ENCODE measurements at places on chromosomes 5 and 9.

DNA sequence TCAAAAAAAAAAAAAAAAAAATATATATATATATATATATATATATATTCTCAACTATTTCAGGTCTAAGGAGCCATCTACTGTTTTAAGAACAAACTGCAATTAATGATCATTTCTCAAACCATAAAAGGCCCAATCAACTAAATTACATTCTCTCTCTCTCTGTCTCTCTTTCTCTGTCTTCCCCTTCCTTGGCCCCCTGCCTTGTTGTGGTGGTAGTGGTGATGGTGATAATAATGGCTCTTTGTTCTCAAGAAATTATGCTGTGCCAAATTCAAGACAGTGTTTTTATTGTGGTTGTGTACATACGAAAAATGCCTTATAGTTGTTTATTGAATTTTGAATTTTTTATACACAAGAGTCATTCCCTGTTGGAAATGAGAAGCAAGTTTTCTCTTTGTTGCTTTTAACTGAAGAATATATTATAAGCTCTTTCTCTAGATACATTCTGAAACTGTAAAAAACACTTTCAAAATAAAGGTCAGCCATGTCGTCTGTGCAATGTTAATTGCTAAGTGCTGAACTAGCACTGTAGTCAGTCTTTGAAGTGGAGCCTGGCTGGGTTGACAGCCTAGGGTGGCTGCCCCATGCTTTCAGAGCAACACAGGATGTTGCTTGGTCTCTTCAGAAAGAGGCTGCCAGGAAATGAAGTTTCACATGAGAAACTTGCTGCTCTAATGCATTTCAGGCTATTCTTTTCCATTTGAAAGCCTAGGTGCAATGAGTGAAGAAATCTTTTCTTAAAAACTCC is 96.0 kb downstream of the HINT1 start:
- DNase-seq = peak; percentile 32

DNA sequence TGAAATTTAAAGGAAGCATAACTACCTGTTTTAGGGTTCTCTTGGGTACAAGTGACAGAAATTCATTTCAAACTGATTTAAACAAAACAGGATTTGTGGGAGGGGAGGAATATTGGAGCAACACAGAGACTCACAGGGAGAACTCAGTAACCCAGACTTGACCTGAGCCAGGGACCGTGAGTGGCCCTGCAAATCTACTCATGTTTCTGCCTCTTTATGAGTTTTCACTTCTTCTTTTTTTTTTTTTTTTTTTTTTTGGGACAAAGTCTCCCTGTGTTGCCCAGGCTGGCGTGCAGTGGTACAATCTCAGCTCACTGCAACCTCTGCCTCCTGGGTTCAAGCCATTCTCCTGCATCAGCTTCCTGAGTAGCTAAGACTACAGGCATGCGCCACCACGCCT is 405.6 kb upstream of the ZNF608 start:
- DNase-seq = no peak

GRCh38 chr5:40813698-40814281 is 15.6 kb upstream of the PRKAA1 start:
- no peak for DNase-seq

GRCh38 chr5:10662661-10663488 is 98.2 kb downstream of the DAP start:
- no peak for DNase-seq

GRCh38 chr9:12922224-12922866 is 147.5 kb downstream of the LURAP1L start:
- no peak for DNase-seq

GRCh38 chr5:88770276-88771257 is 112.4 kb downstream of the MEF2C start:
- no peak for DNase-seq

- DNase-seq = no peak
Measured at GRCh38 chr9:15693701-15694100, 140.9 kb downstream of the CCDC171 start.

- DNase-seq = no peak
Measured at GRCh38 chr5:1565737-1566734, 42.3 kb upstream of the LPCAT1 start.

- no peak for DNase-seq
Measured at GRCh38 chr5:160548949-160549645, 127.4 kb downstream of the PTTG1 start.

DNA sequence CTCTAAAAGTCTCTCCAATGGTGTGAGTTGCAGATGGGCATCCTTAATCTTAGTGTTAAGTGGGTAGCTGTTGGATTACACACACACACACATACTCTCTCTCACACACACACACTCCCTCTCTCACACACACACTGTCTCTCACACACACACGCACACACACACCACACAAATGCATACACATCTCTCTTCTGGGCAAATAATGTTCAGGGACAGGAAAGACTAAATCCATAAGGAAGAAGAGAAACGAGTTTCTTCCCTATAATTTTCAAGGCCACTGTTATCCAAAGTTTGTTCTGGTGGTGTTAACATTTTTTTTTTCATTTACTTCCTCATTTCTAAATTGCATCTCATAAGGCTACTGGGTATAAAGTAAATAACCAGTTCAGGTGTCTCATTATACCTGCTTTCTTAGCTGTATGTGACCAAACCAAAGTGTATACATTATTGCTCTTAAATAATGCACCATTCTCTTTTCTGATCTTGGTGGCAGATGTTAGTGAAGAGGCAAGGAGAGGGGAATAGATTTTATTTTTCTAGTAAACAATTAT is 22.5 kb upstream of the CCNH start:
- DNase-seq = no peak

DNA sequence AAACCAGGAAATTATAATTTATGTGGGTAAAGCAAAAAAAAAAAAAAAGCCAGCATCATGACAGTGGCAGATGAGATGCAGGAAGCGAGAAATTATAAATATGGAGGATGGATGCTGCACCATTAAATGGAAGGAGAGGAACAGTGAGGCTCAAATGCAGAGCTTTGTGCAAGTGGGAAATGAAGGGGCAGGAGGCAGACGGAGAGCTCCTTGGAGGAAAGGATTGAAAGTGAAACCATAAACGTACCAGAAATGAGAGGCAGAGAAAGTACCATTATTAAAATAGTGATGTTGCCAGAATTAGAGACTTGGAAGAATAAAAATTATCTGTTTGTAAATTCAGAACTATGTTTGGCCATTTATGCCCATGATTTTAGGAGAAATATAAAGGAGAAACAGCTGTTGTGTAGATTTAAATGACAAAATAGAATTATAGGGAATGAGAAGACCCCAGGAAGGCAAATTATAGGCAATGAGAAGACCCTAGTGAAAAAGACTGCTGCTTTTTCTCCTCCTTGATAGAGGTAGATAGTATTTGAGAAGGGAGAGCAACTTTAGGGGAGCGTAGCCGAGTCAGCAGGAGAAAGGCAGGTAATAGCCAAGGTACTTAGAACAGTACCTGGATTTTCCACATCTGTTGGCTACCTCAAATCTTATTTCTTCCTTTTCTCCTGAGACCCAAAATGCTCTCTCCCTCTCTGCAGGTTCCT is 341.0 kb upstream of the CD180 start:
- DNase-seq = no peak

- DNase-seq = no peak
Measured at GRCh38 chr5:56142614-56143372, 90.3 kb downstream of the ANKRD55 start.

DNA sequence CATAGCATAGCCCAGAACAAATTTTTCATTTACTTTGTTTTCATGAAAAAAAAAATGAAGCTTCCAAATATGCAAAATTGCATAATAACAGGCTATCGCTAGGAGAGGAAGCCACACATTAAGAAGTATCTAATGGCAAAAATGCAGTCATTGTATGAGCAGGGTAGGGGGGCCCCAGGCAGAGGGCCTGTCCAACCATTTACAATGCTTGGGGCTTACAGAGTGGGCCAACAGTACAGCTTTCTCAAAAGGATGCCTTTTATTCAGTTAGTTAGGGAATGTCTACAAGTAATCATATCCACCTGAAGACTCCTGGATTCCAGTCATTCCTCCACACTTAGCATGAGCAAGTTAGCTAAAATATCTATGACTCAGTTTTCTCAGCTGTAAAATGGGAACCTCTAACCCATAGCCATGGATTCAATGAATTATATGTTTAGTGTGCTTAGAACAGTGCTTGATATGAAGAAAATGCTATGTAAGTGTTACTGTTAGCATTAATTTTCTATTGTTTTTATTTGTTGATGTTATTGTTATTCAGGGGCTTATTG is 117.7 kb downstream of the GAS1 start:
- DNase-seq = no peak

Measured in activated CD4-positive, CD25-positive, alpha-beta regulatory T cell (primary cell).